NCI-H774 (cell line): ENCODE measurements at places on chromosomes 12 and 14.

GRCh38 chr14:86296173-86296572 is 766.2 kb downstream of the FLRT2 start:
- DNase-seq: peak; percentile 33

DNA sequence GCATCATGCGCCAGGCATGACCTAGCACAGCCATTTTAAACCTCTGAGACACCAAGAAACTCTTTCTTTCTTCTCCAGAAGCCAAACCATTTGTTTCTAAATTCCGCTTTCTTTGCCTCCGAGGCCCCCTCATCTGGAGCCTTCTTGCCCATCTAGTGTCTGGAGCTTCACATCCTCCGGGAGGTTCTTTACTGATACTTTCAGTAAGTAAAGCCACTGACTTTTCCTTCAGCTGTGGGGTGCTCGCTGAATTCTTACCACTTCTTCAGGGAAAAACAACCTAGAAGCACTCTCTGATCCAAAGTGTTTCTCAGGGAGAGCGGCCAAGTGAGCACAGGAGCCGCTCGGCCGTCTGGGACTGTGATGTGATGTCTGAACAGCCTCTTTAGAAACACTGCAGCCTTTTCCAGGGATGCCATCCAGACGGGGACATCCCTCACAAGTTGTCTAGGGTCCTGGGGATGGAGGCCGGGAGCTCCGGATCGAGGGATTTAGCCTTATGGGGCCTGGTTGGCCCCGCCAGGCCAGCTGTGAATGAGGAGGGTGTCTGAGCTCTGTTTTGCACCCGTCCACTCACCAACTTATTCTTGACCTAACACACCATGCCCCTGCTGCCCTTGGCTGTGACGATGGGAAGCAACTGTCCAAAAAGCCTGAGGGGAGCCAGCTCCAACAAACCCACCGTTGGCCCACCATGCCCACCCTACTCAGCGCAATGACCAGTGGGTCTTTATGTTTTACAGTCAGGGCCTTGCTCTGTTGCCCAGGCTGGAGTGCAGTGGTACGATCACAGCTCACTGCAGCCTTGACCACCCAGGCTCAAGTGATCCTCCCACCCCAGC is 160.6 kb downstream of the ZFP36L1 start:
- DNase-seq: no peak

DNA sequence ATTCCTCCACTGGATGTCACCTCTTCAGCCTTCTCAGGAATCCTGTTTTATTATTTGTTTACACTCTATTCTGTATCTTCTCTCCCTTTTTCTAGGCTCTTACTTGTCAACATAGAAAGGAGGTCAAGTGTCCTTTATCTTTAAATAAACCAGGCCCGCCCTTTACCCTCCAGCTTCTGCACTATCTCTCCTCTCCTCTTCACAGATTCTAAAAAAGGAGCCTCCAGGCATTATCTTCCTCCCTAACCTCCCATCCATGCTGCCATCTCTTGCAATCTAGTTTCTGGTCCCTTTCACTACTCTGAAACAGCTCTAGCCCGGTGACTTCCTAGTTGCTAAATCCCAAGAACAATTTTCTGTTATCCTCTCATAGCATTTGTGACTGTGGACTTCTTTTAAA is 24.1 kb upstream of the ARID2 start:
- DNase-seq: no peak

- DNase-seq: no peak
Observed at GRCh38 chr14:68630611-68631393, 162.1 kb downstream of the ZFP36L1 start.

DNA sequence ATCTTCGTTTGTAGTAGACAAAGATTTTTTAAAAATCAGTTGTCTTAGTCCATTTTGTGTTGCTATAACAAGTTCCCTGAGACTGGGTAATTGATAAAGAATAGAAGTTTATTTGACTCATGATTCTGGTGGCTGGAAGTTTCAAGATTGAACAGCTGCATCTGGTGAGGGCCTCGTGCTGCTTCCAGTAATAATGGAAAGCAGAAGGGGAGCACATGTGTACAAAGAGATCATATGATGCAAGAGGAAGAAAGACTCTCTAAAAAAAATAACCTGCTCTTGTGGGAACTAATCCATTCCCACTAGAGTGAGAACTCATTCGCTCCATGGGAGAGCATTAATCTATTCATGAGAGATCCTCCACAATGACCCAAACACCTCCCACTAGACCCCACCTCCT is 24.8 kb downstream of the MUCL1 start:
- DNase-seq: no peak

GRCh38 chr14:98226411-98226810 is 1045.6 kb downstream of the BCL11B start:
- no peak for DNase-seq

DNA sequence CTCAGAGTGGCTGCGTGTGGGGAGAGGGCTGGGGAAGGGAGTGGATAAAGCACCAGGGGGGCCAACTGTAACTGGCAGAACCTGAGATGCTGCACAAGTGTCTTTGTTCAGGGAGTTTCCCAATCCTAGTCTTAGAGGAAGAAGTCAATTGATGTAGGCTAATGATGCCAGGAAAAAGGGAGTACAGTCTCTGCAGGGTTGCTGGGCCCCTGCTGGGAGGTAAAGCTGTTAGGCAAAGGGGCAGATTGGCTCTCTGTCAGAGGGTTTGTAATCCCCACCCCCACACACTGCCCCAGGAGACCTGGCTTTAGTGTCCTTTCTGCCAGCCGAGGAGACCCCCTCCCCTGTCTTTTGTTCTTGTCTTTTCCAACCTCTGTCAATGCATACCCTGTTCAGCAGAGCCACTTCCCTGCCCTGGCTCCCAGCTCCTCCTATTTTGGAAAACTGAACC is 178.4 kb downstream of the KCNA5 start:
- DNase-seq: no peak

DNA sequence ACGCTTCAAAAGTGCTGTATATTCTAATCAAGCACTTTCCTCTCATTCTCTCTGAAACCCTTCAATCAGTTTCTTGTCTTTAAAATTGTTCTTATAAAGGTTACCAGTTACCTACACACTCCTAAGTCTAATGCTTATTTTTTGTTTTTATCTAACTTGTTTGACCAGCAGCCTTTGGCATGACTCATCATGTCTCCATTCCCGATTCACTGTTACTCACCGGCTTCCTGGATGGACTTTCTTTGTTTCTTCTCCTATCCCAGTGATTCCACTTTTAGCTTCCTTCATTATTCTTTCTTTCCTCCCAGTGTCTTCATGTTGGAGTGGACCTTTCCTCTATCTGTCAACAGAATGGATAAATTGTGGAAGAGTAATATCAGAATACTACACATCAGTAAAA is 368.6 kb upstream of the CCDC196 start:
- no peak for DNase-seq

- no peak for DNase-seq
Observed at GRCh38 chr14:79656496-79656895, 554.8 kb downstream of the DIO2 start.

DNA sequence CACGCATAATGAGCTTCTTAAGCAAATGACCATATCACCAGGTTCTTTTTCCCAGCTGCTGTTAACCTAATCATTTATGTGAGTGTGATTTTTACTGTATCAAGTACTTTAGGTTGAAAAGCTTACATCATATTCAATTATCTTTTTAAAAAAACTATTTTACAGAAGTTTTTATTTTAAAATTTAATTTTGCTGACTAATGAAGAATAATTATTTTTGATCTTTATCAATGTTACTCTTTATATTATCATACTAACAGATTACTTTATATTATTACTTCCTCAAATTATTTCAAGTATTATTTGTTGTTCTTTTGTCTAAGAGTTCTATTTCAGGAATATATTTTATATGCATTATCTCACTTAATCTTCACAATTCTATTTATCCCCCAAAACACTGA is 236.3 kb downstream of the CPNE8 start:
- DNase-seq: no peak

DNA sequence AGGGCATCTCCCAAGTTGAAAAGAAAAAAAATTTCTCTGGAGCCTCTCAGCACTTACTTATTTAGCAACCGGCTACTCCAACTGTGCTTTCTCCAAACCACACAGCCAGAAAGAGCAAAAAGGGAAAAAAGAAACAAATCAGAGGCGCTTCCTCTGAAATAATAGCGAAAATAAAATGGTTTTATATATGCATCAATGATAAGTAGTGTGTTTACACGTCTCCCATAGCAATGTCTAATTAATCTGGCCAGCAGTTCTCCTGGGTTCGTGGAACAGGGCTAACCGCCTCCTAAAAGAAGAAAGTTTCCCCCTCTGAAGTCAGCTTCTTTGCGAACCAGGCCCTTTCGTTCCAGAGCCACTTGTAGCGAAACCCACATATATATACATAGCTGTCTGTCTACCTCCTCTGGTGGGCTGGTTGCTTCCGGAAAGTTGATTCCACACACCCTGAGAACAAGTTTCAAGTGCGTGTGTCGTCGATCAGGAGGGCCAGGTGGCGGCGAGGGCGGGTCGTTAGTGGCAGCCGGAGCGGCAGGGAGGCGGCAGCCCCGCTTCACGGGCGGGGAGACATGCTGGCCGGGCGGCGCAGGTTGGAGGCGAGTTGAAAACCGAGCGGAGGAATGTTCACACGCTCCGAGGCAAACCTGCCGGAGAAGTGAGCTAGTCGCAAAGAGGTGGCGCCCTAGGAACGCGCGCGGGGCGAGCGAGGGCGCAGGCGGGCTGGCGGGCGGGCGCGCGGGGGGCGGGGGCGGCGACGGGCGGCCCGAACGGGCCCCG is 2.7 kb downstream of the PTHLH start:
- no peak for DNase-seq

GRCh38 chr14:103006106-103006505 is 51.2 kb downstream of the CDC42BPB start:
- DNase-seq: no peak

DNA sequence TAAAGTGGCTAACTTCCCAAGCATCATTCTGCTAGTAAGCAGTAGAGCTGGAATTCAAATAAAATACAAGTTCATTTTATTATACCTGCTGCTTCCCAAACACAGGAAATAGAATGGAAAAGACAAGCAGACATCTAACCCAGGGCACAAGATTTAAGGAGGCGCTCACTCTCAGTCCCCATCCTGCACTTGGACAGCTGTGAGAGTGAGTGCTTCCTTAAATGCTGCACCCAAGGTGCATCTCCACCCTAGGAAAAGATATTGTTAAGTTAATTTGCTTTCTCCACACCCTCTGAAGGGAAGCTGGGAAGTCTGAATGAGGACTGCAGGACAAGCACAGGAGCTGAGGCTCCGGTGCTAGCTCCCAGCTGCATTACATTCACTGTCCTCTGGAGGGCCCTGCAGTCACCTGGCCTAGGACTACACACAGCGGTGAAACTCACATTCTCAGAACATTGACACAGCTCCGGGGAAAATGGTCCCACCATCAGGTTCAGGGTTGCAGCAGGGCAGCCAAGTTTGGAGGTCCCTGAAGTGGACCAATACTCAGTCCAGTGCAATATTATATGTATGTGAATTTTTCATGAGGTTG is 14.2 kb downstream of the HEBP1 start:
- DNase-seq: no peak

DNA sequence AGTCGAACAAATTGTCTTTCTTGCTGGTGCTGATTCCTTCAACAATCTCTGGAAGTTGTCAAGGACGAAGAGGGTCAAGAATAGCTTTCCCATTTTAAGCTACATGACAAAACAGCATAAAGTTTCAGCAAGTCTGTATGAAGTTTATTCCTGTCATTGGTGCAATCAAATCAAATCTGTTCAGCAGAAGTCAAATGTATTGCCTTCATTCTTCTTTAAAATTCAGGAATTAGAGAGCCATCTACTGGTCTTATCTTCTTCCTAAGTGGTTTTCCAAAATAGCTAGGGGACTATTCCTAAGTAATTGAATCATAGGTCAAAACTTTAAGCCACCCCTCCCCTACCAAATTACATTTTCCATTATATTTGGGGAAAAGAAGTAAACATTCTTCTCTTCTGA is 990.2 kb downstream of the GALC start:
- DNase-seq: no peak

GRCh38 chr14:81435048-81435390 is 34.9 kb upstream of the STON2 start:
- no peak for DNase-seq

- DNase-seq: no peak
Observed at GRCh38 chr12:115421796-115422709, 738.1 kb upstream of the TBX3 start.

DNA sequence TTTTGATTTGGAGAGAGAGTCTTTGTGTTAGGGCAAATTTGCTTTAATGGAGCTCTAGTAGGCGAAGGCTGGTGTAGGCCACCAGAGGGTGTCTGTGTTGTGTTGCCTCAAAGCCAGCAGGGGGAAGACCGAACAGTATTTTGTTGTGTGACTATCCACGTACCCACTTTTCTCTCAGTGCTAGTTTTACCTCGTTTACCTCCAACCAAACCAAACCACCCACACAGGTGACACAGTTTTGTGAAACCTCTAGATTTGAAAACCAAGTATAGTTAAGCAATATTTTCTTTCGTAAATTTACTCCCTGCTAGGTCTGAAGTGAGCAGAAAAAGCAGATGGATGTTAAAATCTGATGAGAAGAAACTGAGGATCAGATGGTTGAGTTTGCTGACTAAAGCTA is 36.3 kb upstream of the NPFF start:
- DNase-seq: peak; percentile 62

DNA sequence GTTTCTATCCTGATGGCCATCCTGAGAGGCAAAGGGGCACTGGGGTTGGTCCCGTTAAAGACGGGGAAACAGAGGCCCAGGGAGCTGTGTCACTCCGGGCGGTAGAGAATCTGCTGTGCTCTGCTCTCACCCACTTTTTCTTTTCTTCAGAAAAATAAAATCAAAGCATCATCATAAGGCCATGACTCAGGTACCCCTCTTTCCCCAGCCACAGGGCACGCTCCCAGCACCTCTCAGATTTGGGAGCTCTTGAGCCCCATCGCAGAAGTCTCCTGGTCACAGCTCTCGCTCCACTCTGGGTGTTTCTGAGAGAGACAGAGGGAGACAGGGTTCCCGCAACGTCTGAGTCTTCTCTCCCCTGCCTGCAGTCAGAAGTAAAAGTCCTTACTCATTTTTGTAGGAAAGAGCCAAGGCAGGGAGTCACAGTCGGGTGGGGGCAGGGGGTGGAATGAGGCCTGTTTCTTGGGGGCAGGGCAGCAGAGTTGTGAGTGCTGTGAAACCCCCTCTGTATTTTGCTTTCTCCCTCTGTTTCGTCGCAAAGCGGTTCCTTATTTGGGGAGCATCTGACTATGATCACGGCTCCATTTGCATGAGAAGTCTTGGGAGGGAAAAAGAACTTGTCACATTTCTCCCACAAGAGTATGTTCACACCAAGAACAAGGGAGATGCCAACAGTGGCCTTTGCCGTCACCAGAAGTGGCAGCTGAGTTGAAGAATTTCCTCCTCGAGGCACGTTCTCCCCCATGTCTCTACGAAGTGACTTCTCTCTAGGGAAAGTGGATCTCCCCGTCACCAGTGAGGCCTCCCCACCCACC is 139.0 kb downstream of the BCL11B start:
- DNase-seq: no peak

GRCh38 chr14:102900631-102901571 is 21.6 kb upstream of the AMN start:
- DNase-seq: no peak

- no peak for DNase-seq
Observed at GRCh38 chr12:52389313-52390207, 4.1 kb upstream of the KRT84 start.

- DNase-seq: no peak
Observed at GRCh38 chr12:123427036-123427769, 9.3 kb downstream of the RILPL2 start.
